Stimulated activated CD4-positive, alpha-beta T cell treated with anti-CD3 and anti-CD28 coated beads, Interleukin-2, amount 100 ng/mL, for 24 hours (primary cell): ENCODE measurements at places on chromosomes 3 and 15.

GRCh38 chr15:54812383-54812782 is 384.4 kb downstream of the RSL24D1 start:
- no peak for DNase-seq

GRCh38 chr3:197700095-197700494 is 36.6 kb downstream of the RUBCN start:
- no peak for DNase-seq

DNA sequence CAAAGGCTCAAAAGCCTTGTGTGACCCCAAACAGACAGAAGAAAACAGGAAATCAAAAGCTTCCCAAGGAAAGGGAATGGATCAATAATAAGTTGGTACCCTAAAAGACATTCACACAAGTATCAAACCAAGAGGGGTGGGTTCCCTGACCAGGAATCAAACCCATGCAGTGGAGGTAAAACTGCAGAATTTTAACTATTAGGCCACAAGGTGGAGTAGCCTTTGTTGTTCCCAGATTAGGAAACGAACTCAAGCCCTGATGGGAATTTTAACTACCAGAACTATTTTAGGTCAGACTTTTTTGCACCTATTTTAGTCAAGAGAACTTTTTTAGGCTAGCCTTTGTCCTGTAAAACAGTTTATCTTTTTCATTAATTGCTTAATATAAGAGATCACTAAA is 31.4 kb downstream of the SETMAR start:
- DNase-seq = no peak

- no peak for DNase-seq
Measured at GRCh38 chr15:69648775-69649735, 196.4 kb downstream of the RPLP1 start.

- DNase-seq = no peak
Measured at GRCh38 chr15:36693644-36694043, 114.2 kb downstream of the CDIN1 start.

DNA sequence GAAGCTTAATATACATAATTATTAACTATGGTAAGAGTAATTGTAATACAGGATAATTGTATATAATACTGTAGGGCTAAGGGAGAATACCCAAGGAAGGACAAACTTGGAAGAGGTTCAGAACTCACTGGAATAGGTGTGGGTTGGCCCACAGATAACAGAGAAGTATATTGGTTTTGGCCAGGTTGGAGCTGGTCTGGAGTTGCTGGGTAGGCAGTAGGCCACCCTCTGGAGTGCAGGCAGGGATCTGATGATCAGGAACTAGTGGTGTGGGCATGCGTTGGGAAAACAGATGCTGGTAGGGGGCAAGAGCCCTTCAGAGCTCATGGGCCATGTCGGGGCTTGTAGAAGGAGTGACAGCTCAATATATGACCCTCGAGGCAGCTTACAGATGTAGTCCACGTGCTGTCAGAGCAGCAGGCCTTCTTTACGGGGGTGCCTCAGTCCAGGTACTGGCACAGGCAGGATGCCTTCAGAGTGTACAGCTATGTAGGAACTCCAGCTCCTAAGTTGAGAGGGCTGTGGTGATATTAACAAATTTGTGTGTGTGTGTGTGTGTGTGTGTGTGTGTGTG is 12.4 kb downstream of the IREB2 start:
- DNase-seq = no peak

GRCh38 chr3:11568503-11569155 is 75.1 kb downstream of the VGLL4 start:
- DNase-seq = no peak

DNA sequence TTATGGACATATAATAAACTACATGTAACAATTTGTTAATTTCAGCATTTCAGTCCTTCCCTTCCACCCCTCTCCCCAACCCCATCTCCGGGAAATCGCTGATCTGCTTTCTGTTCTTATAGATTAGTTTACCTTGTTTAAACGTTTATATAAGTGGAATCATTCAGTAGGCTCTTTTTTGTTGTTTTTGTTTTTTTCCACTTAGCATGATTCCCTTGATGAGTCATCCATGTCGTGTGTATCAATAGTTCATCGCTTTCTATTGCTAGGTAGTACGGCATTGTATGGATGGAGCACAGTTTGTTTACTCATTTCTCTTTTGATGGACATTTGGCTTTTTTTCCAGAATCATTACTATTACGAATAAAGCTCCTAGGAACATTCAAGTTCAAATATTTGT is 23.5 kb upstream of the AMOTL2 start:
- DNase-seq = no peak

- DNase-seq = peak; percentile 59
Measured at GRCh38 chr3:8110966-8111798, 390.4 kb upstream of the LMCD1 start.

- no peak for DNase-seq
Measured at GRCh38 chr3:187255314-187255713, 36.2 kb downstream of the MASP1 start.

- peak; percentile 27 for DNase-seq
Measured at GRCh38 chr15:58472821-58473581, 41.2 kb downstream of the LIPC start.

GRCh38 chr3:116155841-116156240 is 289.4 kb downstream of the LSAMP start:
- DNase-seq = no peak

DNA sequence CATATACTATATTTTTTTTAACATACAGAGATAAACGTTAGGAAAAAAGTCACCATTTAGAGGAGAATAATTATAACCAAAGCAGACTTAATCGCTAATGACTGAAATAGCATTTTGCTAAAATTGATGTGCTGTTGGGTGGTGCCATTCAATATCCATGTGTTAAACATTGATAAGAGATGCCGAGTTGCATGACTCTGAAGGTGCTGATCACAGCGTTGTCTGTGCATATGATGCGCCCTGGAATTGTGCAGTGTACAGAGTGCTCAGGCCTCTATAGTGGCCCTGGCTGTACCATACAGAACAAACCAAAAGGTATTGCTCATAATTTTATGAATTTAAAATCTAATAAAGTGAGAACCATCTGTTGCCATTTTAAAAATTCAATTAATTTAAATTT is 168.3 kb downstream of the MEIS2 start:
- no peak for DNase-seq

GRCh38 chr3:194854659-194855390 is 169.1 kb downstream of the FAM43A start:
- no peak for DNase-seq

DNA sequence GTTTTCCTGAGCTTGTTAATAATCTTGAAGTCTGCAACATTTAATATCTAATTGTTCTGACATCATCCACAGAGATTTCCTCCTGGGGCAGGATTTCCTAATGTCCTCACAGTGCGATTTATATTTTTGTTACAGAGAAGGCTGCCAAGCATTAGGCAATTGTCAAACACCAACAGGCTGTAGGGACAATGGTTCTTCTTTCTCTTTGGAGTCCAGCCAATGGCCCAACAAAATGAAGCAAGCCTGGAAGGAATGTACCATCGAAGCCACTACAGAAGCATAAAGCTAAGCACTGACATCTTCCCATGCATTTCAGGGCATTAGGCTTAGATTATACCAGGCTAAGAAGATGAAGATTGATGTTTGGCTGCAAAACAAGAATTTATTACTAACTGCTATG is 173.0 kb upstream of the FRMD4B start:
- no peak for DNase-seq

- DNase-seq = no peak
Measured at GRCh38 chr3:168030577-168030976, 65.1 kb downstream of the GOLIM4 start.

GRCh38 chr15:72535911-72536310 is 61.8 kb downstream of the ARIH1 start:
- DNase-seq = no peak

DNA sequence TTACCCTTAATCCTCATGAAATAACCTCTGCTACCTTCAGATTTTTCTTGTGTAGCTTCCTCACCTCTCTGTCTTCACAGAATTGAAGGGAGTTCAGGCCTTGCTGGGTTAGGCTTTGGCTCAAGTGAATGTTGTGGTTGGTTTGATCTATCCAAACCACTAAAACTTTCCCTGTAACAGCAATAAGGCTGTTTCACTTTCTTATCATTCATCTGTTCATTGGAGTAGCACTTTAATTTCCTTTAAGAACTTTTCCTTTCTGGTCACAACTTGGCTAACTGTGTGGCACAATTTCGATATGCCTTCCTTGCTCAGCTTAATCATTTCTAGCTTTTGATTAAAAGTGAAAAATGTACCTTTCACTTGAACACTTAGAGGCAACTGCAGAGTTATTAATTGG is 129.8 kb downstream of the NR1I2 start:
- no peak for DNase-seq

DNA sequence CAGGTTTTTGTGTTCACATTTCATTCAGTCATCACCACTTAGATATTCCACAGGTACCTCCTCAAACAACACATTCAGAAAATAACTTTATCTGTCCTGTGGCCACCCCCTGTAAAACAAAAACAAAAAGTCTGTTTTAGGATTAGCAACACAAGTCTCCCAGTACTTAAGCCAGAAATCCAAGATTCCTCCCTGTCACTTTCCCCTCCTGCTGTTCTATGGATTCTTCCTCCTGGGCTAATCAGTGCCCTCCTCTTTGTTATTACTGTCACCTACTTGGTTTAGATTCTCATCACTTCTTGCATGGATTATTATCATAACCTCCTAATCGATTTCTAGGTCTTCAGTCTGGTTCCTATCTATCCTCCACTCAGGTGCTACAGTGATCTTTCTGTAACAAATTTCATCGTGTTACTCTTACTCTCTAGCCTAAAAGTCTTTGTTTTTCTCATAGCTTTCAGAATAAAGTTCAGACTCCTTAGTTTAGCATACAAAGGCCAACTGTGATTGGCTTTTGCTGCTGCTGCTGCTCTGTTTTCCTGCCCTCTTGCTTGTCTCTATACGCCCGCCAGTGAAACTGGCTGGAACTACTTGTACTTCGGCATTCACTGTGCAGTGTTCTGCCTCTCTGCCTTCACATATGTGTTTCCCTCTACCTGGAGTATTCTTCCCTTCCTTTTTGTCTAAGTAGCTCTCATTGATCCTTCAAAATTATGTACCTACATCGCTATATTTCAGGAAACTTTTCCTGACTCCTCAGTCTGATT is 32.2 kb downstream of the PPP2R3A start:
- DNase-seq = no peak

- no peak for DNase-seq
Measured at GRCh38 chr3:42537350-42537749, 34.9 kb downstream of the VIPR1 start.

- DNase-seq = no peak
Measured at GRCh38 chr15:31049111-31049510, 52.4 kb downstream of the TRPM1 start.

DNA sequence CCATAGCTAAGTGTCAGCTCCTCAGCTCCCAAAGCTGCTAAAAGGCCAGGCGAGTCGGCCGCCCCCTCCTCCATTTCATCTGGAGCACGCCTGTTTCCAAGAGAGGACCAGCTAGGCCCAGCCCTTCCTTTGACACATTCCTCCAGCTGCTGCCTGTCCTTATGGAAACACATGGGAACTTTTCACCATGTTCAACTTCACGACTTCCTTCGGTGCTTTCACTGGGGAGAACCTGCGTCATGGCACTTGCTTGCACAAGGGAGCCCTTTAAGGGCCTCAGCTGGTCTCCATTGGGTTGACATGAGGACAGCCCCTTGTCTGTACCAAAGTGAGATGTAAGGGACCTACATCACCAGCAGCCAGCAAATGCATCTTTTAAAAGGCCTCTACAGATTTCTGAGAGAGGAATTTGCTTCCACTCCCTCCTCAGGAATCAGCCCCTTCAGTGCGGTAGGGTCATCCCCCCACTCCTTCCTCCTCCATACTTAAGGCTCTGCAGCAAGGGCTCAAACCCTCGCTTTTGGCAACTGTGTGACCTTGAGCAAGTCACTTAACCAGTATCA is 2.1 kb downstream of the MAGI1 start:
- no peak for DNase-seq

DNA sequence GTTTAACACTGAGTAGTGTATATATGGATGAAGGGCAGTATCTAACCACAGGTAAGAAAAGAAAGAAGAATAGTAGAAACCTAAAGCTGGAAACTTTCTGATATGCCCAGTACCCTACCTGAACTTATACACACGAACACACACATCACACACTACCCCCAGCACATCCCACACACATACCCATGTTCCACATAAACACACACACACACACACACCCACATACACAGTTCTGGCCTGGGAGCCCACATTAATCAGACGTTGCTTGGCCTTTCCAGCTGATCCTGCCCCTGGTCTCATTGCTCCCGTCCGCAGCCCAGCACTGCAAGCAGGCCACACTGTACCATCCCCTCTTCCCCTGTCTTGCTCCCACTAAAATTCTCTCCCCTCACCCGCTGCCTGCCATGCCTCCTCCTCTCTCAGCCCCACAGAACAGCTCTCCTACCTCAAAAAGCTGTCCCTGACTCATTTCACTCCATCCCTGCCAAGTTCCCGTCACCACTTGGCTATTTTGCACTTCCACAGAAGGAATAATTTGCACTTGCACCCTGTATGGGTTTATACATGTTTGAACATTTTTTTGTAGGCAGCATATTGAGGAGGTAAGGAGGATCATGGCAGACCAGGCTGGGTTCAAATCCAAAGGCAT is 185.8 kb upstream of the PPP2R3A start:
- DNase-seq = no peak

GRCh38 chr3:149018247-149018646 is 26.9 kb downstream of the GYG1 start:
- DNase-seq = no peak

DNA sequence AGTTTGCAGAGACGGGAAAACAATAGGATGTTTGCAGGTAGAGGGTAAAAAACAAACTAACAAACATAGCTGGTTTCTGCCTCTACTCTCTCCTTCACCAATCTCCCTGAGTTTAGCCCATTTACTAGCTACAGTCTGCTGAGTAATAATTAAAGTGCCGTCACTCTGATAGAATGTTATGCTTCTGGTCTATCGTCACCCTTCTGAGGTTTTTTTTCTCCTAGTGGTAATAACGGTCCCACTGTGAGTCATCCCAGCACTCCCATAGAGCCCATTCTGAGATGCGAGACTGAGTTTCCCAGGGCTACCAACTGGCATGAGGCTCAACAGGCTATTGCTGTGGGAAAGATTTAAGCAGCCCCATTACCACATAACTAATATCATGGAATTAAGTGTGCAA is 56.4 kb downstream of the PLAAT1 start:
- no peak for DNase-seq

DNA sequence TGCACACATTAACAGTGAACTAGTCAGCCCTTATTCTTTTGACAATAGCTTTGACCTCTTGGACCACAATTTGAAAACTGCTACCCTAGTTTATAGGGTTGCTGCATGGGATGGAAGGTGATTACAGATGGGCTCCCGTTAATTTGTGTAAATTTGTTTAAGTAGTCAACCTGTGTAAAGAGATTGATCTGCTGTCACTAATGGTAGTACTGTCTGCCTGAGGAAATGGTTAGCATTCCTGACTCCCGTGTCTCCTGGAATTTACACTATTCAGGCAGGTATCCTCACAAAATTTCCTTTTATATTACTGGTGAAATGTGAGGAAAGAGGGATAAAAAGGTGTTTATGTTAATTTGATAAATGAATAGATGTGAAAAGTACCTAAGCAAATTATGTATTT is 15.3 kb upstream of the EBLN2 start:
- no peak for DNase-seq
